ENCODE measurements at places on chromosomes 1 and 21.

GRCh38 chr1:201024625-201024998 is 1.1 kb upstream of the KIF21B start:
- no peak for DNase-seq

DNA sequence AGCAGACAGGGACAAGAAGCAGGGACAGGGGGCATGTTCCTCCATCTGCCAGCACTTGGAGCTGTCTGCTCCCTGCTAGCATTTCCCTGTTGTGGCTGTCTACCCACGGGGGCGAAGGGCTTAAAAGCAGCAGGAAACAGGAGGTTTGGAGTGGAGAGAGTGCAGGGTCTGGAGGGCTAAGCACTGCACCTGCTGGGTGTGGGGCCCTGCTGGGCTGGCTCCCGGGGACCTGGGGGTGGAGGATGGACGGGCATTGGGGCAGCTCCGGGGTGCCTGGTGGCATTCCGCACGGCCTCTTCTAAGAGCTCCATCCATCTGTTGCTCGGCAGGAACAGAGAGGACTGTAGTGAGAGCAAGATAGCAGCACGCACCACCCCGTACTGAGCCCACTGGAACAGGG is 21.2 kb downstream of the LRRC71 start:
- no peak for DNase-seq

DNA sequence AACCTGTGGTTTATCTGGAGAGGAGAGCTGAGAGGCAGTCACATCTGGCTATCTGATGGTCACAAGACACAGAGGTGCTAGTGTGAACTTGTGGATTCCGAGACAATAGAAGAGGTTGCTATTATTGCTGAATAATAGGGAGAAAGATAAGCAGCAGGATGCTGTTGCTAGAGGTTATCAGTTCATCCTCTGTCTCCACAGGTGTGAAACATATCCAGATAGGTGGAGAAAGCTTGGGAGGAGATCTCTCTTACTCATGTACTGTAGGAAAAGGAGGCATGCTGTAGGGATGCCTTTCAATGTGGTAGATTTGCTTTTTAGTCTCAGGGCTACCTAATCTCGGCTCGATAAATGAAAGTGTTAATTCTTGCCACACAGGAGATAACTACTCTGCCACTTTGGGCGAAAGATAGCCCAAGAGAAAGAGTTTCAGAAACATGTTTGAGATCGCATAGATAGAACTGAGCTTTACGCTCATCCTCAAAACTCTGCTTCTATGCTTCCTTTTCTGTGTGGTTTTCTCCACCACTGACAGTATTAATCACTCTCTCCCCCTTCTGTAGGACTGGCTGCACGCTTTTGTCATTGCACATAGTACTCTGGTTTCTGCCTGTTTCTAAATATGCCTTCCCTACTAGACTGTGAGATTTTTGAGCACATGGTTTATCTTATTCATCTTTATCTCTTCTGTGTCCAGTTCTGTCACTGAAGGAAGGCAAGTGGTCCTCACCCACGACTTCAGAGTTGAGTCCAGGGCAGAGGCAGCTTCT is 36.7 kb upstream of the PLXNA2 start:
- DNase-seq = no peak

GRCh38 chr1:23019863-23020625 is 776 bp downstream of the KDM1A start:
- DNase-seq = no peak

GRCh38 chr1:15573477-15573876 is 11.4 kb downstream of the AGMAT start:
- DNase-seq = no peak

GRCh38 chr1:208934933-208935332 is 648.6 kb upstream of the CAMK1G start:
- DNase-seq = no peak

GRCh38 chr1:154839691-154840090 is 30.4 kb downstream of the KCNN3 start:
- DNase-seq = no peak

DNA sequence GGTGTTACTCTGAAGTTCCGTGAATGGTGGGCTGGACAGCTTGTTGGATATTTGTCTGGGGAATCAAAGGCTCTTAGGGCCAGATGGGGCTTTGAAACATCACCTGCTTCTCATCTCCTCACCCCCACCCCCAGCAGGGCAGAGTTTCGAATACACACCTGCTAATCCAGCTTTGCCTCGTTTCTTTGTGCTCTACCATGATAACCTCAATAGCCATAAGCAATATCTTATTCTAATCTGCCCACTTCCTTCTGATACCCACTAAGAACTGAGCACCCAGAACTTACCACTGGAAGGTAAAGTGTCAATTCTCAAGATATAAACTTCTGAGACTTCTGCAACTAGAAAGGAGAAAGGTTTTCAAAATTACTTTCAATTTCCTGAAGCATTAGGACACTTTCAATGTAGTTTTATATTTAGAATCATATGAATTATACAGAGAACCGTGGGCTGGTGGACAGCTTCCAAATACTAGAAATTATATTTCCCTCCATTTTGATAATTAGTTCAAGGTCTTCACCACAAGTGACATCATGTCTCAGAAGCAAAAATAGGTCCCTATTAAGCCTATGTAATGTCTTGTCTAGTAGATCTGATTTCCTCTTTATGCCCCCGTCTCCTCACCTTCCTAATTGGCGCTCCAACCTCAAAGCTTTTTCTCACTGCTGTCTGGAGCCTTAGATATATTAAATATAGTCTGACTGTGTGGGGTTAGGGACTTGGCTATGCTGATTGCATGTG is 64.4 kb upstream of the NEK2 start:
- DNase-seq = no peak

DNA sequence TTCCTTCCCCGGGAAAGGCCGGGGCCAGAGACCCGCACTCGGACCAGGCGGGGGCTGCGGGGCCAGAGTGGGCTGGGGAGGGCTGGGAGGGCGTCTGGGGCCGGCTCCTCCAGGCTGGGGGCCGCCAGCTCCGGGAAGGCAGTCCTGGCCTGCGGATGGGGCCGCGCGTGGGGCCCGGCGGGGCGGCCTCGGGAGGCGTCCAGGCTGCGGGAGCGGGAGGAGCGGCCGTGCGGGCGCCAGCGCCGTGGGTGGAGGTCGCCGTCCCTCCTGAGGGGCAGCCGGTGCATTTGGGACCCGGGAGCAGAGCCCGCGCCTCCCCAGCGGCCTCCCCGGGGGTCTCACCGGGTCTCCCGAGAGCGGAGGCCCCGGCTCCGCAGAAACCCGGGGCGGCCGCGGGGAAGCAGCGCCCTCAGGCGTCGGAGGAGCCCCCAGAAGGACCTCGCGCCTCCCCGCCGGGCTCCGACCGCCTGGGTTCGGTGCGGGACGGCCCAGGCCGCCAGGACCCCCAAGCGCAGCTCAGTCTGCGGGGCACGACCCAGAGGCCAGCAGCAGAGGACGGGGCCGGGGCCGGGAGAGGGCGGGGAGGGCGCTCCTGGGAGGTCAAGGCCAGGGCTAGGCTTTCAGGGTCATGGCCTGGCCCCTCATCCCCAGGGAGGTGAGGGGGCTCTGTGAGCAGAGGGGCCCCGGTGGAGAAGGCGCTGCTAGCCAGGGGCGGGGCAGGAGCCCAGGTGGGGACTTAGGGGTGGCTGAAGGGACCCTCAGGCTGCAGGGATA is 7.2 kb upstream of the SLX9 start:
- DNase-seq = no peak

DNA sequence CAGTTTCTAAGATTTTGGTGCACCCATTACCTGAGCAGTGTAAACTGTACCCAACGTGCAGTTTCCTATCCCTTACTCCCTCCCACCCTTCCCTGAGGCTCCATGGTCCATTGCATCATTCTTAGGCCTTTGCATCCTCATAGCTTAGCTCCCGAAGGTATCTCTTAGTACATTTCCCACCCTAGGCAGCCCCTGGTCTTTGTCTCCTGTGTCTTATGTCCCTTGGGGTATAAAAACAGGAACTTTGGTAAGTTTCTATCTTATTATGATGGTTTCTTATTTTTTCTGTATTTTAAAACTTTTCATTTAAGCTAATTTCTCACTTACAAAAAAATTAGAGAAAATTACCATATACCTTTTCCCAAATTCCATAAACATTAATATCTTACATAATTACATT is 78.1 kb downstream of the URB2 start:
- DNase-seq = no peak

Data from stromal cell of bone marrow (primary cell).